ENCODE measurements at places on chromosomes 12 and 14. TPM values are rescaled to one million over a fixed set of nuclear protein-coding genes. Genes with fewer than 3 reads are reported as not detected.
A peak's percentile ranks its signal among the peaks of the same experiment; 100 is the strongest.

DNA sequence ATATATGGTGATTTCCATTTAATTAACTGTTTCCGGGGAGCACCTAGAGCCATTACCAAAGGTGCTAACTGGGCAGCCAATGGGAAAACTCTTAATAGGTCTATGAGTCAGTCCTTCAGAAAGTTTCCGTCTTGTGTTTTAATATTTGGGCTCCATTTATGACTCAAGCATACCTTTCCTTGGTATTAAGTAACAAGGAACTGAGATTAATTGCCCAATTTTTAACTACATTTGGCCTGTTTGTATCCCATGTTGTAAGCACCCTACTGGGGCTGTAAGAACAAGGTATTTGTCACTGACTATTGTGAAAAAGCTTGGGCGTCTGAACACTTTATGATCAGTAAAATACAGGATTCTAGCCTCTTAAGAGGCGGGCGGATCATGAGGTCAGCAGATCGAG, 62.8 kb upstream of the FOXN3 start:
- H3K4me3 ChIP-seq, result no peak overlapping the region
- no peaks in the 10 kb centered on the region for H3K27me3 ChIP-seq
- H3K27ac ChIP-seq, result no peak overlapping the region
- no peaks in the 10 kb centered on the region for H3K4me1 ChIP-seq
- H3K36me3 ChIP-seq, result no peaks in the 10 kb centered on the region

DNA sequence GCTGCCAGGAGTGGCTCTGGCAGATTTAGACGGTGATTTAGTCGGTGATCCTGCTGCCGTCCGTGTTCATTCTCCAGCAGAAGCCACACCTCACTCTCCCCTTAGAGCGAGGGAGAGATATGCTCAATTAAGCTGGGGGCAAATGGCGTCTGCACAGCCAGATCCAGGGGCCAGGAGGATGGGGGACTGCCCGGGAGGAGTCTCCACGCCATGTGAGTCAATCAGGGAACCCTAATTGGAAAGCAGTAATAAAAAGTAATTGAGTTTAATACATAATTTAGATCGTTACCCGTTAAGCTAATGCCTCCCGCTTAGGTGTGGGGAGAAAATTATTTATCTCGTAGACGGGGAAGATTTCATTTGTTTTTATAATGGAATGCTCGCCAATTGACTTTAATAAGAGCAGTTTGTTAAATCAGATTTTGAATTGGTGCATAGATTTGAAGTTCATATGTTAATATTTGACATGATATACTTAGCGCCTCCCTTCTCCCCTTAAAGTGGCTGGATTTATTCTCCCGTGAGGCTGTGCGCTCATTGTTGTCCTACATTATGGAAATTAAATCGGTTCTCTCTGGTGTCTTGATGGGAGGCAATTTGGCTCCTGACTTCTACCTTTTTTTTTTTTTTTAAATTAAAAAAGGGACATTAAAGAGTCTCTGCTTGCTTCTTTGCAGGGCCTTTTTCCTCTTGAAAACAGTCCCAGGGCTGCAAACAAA, 104.9 kb upstream of the C14orf180 start:
- H3K36me3 ChIP-seq, result no peaks in the 10 kb centered on the region
- H3K4me3 ChIP-seq, result no peak overlapping the region
- H3K27me3 ChIP-seq, result no peaks in the 10 kb centered on the region
- H3K27ac ChIP-seq, result no peak overlapping the region

DNA sequence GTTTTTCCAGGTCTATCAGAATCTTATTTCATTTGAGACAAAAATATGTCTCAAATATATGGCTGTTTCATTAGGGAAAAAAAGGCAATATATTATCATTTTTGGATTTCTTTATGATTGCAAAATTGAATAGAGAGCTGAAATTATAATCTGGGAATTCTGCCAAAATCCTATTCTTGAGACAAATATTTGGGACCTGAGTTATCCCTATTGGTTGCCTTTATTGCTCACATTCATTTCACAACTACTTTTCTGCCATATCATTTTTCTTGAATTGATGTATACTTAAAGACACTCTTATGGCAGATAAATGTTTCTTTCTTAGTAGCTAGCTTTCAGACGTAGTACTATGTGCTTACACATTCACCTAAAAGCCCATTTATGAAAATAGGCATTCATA, 241.6 kb upstream of the NOVA1 start:
- H3K27ac ChIP-seq, result no peak overlapping the region
- no peak overlapping the region for H3K4me3 ChIP-seq
- no peak for DNase-seq
- H3K36me3 ChIP-seq, result no peaks in the 10 kb centered on the region
- no peaks in the 10 kb centered on the region for H3K27me3 ChIP-seq

DNA sequence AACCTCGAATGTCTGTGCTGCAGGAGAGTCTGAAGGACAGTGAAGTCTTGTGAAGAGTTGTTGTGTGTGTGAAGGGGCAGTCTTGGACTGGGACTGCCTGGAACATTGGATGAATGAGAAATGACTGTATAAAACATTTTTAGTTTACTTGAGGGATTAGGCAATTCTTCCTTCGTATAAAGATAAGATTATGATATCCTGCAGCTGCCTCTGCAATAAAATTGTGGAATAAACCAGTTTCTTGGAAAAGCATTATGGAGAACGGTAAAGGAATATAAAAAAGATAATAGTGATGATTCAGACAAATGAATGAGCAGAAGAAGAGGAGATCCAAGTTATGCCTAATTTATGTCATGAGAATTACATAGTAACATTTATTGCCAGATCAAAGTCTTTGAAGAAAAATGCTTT, 30.9 kb upstream of the LUM start:
- peaks cover 63% of the 10 kb centered on the region for H3K4me1 ChIP-seq
- H3K27ac ChIP-seq, result peak overlapping the region; percentile 39
- no peak overlapping the region for H3K4me3 ChIP-seq
- no peaks in the 10 kb centered on the region for H3K36me3 ChIP-seq
- no peaks in the 10 kb centered on the region for H3K27me3 ChIP-seq
- no peak for DNase-seq

GRCh38 chr12:122895704-122896636, at the start of gene VPS37B:
Gene VPS37B, minus strand, starts transcription at chr12:122896124. Its CDS starts 62 bp downstream, at chr12:122896062.
- H3K27me3 ChIP-seq, result no peaks in the 10 kb centered on the region
- H3K4me3 ChIP-seq, result peak within 1 kb of the TSS; percentile 65

DNA sequence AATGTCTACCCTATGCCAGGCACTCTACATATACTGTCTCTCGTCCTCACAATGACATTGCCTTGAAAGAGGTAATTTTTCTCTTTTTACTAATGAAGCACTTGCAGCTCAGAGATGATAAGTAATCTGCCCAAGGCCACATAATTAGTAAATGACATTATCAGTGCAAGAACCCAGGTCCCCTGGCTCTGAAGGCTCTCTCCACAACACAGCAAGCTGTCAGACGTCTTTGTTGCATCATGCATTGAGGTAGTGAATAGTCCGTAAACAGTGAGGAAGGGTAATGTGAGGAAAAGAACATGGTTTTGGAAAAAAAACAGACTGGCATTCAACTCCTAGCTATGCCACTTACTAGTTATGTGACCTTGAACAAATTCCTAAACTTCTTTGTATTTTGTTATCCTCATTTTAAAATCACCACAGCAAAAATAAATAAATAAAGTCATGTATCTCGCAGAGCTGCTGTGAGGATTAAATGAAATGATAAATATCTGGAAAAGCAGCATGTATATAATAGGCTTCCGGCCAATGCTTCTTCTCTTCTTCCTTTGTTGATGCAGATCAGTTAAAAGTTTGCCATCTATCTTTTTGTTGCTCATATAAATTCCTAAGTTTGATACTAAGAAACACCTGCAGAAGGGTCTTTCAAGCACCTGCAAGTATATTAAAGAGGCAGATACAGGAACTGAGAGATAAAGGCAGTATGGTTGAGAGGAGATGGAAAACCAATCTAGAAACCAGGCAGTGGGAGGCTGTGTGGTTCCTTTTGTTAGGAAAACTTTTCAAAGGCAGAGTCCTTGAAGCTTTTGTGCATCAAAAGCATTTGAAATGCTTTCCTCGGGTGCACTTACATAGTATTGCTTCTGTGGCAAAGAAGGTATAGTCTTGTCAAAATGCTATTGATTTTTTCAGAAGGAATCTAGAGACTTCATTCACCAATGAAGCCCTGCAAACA, 82.8 kb downstream of the BTG1 start:
- no peaks in the 10 kb centered on the region for H3K27me3 ChIP-seq
- DNase-seq, result no peak
- no peaks in the 10 kb centered on the region for H3K4me1 ChIP-seq
- no peak overlapping the region for H3K27ac ChIP-seq
- H3K36me3 ChIP-seq, result no peaks in the 10 kb centered on the region
- H3K4me3 ChIP-seq, result no peak overlapping the region

GRCh38 chr12:122902854-122903692, 7.1 kb upstream of the VPS37B start:
- H3K36me3 ChIP-seq, result no peaks in the 10 kb centered on the region
- no peak overlapping the region for H3K4me3 ChIP-seq
- no peak overlapping the region for H3K27ac ChIP-seq
- no peaks in the 10 kb centered on the region for H3K4me1 ChIP-seq

DNA sequence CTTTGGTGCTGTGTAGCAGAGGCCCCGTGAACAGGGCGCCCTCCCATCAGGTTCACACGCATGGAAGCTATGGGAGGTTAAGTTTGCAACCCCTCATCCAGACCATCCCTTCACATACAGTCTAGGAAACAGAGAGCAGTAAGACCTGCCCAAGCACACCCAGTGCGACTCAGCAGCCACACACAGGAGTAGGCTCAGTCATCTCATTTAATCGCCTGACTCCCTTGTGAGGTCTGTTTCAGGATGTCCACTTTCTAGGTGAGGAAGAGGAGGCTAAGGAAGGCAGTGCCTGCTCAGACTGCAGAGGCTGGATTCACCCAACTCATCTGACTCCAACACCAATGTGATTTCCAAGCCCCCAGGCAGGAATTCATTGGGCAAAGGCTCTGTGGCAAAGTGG, 11.9 kb downstream of the BDKRB1 start:
- peak; percentile 30 for DNase-seq
- H3K27ac ChIP-seq, result no peak overlapping the region
- H3K4me3 ChIP-seq, result no peak overlapping the region

DNA sequence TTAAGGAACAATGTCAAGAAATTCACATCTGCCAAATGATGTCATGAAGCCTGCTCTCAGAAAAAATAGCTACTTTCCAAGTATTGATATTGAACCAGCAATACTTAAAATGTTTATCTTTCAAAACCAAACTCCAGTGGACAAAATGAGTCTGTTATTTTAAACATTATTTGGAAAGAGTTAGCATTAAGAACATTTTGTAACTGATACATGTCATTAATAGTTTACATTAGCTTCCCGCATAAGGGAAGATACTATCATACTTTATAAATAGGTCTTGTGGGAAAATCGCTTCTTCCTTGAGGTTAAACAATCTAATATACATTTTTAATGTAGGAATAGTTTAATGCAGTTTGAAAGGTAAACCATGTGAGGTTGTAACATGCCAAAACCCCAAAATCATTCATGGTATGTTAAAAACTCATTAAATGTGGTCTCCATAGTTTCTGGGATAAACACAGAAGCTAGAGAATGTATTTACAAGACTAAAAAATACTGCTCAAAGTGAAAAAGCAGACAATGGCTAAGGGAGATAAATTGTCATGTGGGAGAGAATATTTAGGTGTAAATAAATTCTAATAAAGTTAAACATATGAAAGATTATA, 73.4 kb upstream of the ATP2B1 start:
- H3K27me3 ChIP-seq, result no peaks in the 10 kb centered on the region
- no peak overlapping the region for H3K27ac ChIP-seq
- H3K4me3 ChIP-seq, result no peak overlapping the region
- no peaks in the 10 kb centered on the region for H3K36me3 ChIP-seq

DNA sequence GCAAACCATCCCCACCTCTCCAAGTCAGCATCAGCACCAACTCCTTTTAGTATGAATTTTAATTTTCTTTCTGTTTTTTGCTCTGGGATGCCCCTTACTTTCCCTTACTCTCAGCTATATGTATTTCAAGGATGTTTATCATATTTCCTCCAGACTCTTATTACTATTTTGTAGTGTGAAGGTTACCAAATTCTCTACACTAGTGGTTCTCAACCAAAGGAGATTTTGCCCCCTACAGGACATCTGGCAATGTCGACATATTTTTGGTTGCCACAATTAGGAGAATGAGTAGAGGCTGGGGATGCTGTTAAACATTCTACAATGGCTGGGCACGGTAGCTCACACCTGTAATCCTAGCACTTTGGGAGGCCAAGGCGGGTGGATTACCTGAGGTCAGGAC, 29.1 kb upstream of the SOS2 start:
- no peaks in the 10 kb centered on the region for H3K27me3 ChIP-seq
- H3K27ac ChIP-seq, result no peak overlapping the region
- H3K36me3 ChIP-seq, result no peaks in the 10 kb centered on the region
- no peak overlapping the region for H3K4me3 ChIP-seq

DNA sequence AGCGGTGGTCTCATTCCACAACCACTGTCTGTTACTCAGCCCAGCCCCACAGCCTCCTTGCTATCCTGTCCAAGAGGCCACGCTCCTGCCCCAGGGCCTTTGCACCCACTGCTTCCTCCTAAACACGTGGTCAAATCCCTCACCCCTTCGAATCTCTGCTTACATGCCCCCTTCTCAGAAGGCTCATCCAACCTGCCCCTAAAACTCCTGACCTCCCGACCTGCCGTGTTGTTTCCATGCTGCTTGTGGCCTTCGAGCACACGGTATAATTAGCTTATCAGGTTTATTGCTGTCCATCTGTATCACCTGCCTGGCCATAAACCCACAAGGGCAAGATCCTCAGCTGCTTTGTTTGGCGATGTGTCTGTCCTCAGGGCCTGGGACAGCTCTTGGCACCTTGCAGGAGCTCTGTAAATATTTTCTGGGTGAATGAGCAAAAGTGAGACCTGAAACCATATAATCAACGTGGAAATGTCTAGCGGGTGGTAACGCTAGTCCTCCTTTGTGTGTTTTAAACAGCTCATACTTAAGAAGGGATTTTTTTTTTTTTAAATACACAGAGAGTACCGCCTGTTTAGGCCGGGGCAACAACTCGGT, 36.0 kb downstream of the SCARB1 start:
- H3K4me1 ChIP-seq, result no peaks in the 10 kb centered on the region
- no peak for DNase-seq
- H3K27me3 ChIP-seq, result no peaks in the 10 kb centered on the region

GRCh38 chr12:67650388-67651131, 2.0 kb downstream of the DYRK2 start:
- no peaks in the 10 kb centered on the region for H3K27me3 ChIP-seq
- H3K27ac ChIP-seq, result peak overlapping the region; percentile 97
- H3K4me1 ChIP-seq, result peaks cover 39% of the 10 kb centered on the region
- no peak for DNase-seq
- H3K36me3 ChIP-seq, result no peaks in the 10 kb centered on the region
- peak overlapping the region; percentile 100 for H3K4me3 ChIP-seq

DNA sequence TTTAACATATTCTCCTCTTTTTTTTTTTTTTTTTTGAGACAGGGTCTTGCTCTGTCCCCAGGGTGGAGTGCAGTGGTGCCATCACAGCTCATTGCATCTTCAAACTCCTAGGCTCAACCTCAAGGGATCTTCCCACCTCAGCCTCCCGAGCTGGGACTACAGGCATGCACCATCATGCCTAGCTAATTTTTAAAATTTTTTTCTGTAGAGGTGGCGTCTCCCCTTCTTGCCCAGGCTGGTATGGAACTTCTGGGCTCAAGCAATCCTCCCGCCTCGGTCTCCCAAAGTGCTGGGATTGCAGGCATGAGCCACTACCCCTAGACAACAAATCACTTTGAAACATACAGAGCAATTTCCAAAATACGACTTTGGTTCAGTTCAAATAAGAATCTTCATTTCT, 154.8 kb downstream of the PAX9 start:
- H3K36me3 ChIP-seq, result no peaks in the 10 kb centered on the region
- no peaks in the 10 kb centered on the region for H3K27me3 ChIP-seq
- no peak overlapping the region for H3K27ac ChIP-seq
- H3K4me3 ChIP-seq, result no peak overlapping the region

The FAM186B gene
- 0.54 TPM for total RNA-seq

The TSPAN9 gene
- total RNA-seq, result 19.1 TPM

The FIGNL2 gene
- 0.36 TPM for total RNA-seq

The LBHD2 gene
- not detected for total RNA-seq

The SLC25A47 gene
- total RNA-seq, result not detected

The TOMM20L gene
- not detected for total RNA-seq

Measured in sigmoid colon (tissue), 7 donors.